ENCODE measurements at places on chromosomes 4 and X.

DNA sequence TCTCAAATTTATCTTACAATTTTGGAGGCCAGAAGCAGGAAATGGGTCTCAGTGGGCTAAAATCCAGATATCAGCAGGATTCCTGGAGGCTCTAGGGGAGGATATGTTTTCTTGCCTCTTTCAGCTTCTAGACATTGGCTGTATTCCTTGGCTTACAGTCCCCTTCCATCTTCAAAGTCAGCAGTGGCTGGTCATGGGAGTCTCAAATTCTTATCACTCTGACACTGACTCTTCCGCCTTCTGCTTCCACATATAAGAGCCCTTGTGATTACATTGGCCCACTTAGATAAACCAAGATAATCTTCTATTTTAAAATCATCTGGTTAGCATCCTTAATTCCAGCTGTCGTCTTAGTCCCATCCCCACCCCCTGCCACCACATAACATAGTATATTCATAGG is 113.0 kb downstream of the PCDH7 start:
- DNase-seq = no peak

GRCh38 chr4:147994076-147994475 is 262.2 kb downstream of the ARHGAP10 start:
- DNase-seq = no peak

GRCh38 chr4:72084587-72085011 is 52.8 kb downstream of the NPFFR2 start:
- DNase-seq = no peak

GRCh38 chr4:128670513-128670912 is 139.0 kb upstream of the JADE1 start:
- DNase-seq = no peak

DNA sequence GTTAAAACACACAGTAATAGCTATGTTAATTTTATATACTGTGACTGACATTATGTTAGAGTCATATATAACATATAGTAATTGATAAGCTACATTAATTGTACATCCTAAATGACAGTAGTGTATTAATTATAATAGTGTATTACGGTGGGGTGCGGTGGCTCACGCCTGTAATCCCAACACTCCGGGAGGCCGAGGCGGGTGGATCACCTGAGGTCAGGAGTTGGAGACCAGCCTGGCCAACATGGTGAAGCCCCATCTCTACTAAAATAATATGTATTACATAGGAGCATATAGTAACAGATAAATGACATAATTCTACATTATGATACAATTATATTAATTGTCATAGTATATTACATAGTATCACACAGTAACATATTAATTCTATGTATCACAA is 12.2 kb downstream of the ASMTL start:
- no peak for DNase-seq

DNA sequence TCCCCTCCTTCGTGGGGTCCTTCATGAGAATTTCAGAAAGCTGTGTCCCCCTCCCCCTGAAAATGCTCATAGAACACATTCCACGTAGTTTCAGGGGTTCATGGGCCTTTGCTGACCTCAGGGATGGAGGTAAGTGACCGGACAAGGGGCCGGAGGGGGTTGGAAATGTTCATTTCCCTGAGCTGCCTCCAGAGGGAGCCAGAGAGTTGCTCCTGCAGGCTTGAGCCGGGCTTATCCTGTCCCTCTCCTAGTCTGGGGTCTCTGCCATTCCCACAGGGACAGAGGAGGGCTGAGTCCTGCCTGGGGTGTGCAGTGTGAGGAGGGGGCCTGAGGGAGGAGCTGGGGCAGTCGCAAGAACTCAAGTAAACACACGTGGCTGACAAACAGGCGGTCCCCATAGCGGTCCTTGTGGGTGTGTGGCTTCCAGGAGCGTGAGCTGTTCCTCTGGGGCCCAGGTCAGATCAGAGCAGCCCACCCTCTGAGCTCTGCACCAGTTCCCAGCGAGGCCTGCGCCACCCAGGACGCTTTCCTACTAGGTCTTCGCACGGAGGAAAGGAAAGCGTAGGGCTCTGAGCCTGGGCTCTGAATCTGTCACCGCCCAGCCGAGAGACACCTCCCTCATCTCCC is 62.5 kb downstream of the WFS1 start:
- no peak for DNase-seq

GRCh38 chrX:139058831-139059495 is 347.4 kb upstream of the FGF13 start:
- DNase-seq = no peak

DNA sequence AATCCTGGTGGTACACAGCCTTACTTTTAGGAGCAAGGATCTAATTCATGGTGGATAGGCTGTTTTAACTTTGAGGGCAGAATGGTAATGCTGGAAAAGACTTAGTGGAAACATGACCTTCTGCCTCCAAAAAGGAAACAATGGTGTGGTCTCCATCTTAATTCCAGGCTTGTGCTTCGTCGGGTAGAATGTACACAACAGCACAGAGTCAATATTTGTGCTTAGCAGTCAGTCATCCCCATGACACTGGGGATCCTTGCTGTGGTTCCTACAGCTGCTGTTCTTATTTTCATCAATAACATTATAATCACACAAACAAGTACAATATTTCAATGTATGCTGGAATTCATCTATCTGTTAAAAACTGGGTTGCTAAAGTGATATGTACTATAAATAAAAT is 104.4 kb downstream of the HHIP start:
- DNase-seq = no peak

DNA sequence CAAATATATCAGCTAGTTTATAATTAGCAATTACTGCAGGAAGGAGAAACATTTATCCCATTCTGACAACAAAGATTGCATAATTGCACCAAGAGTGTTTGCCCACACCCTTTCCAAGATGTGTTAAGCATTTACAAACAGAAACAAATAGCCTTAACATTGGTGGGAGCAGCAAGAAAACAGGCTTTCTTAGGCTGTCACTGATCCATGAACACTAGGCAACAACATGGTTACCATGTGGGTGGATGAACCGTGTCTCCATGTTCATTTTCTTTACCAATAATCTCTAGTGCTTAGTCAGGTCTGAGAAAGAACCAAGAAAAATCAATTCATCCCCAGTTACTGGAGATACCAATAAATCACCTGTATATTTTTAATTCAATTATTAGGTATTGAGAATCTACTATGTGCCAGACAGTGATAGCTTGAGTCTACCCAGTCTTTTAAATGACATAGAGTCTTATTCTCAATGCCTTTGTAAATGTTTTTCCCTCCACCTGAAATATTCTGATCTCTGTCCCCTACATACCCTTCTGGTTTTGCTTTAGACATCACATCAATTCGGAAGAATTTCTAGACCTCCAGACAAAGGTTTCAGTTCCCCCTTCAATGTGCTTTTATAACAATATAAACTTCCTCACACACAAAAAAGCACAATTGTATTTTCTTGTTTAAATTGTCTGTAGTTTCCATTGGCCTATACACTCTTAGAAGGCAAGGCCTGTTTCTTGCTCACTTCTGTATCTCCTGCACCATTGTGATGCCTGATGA is 286.6 kb downstream of the PPP1R2C start:
- no peak for DNase-seq

DNA sequence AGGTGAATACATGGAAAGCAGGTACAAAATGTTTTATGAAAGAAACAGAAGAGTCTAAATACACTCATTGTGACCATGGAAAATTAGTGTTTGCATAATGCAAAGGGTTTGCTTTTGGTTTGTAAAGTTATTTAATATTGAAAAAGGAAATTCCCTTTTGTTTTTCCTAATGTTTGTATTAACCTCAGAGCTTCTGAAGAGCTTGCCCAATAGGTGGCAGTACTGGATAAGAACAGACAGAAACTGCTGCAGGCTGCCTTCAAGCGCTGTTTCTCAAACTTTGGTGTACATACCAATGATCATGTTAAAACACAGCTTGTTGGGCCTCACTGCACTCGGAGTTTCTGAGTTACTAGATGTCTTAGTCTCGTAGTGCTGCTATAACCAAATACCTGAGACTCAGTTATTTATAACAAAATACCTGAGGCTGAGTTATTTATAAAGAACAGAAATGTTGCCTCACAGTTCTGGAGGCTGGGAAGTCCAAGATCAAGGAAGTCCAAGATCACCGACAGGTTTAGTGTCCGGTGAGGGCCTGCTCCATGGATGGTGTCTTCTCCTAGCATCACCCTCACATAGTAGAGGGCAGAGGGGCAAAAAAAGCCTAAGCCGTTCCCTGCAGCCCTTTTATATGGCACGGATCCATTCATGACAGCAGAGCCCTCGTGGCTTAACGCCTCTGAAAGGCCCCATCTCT is 54.2 kb downstream of the SUPT20HL2 start:
- peak; percentile 38 for DNase-seq
